Stimulated activated CD4-positive, alpha-beta T cell treated with anti-CD3 and anti-CD28 coated beads, TNF-alpha, amount 100 ng/mL, for 4 hours (primary cell): ENCODE measurements at places on chromosomes 1 and 21.

GRCh38 chr21:25359724-25360123 lies 247.6 kb downstream of the MRPL39 start:
- no peak for DNase-seq

- no peak for DNase-seq
Observed at GRCh38 chr1:26412180-26412840, 1.7 kb downstream of the LIN28A start.

DNA sequence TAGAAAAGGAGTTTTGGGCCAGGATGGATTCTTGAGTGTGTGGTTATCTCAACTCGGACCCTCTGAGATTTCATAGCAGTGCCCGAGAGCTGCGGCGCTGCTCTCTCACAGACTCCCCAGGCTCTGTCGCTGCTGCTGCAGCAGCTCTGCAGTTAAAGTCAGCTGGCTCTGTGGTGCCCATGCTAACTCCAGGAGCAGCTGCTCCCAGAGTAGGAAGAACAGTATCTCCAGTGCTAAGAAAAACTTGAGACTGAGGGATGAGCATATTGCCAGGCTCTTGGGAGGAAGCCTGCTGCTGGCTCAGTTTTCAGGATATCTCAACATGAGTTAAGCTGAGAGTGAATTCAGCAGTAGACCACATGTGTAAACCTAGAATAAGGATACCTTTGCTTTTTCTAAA lies 4.5 kb downstream of the LCE2D start:
- no peak for DNase-seq

DNA sequence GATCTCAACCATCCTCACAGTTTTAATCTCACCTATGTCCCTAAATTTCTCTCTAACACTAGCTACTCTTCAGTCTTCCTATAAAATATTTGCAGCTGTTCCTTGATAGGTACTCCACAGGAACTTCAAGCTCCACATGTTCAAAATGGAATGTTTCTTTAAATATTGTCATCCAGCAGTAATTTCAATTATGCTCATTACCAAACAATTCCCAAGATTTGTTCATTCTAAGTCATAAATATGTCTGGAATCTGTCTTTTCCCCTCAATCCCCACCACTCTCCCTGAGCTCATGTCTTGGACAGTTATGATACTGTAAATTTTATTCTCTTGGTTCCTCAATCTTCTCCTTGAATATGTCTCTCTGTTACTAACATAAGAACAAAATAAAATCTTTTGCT lies 214.4 kb downstream of the NRIP1 start:
- DNase-seq, result no peak
